Testis (tissue), 5 donors: ENCODE measurements at places on chromosomes 11 and 22. TPM values are rescaled to one million over a fixed set of nuclear protein-coding genes. Genes with fewer than 3 reads are reported as not detected.

DNA sequence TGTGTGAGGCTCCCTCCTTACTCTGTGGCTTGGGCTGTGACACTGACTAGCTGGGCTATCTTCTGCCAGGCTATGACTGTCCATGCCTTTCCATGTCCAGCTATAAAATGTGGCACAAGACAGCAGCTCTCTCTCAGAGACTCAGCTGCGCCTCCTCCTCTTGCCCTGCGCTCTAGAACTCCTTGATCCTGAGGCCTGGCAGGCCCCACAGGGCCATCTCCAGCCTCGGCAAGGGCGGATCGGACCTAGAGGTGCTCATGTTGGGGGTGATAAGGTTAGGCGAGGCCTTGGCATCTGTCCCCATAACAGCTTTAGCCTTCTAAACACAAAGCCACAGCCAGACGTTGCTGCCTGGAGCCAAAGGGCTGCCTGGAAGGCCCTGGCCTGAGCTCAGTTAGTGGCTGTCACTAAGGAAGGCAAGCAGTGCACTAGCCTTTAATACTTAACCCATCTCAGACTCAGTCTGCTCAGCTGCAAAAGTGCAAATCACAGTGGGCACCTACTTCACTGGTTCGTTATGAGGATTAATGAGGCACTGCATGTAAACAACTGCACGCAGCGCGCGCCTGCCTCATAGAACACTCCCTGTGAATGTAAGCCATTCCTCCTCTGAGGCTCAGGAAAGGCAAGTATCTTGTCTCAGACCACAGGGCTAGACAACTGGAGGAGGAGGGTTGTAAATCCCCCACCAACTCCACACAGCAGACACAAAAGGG lies 1.2 kb downstream of the GUCD1 start:
- H3K4me3 ChIP-seq = peak overlapping the region; percentile 84
- DNase-seq = peak; percentile 48
- H3K4me1 ChIP-seq = peaks cover 36% of the 10 kb centered on the region
- no peaks in the 10 kb centered on the region for H3K36me3 ChIP-seq
- no peaks in the 10 kb centered on the region for H3K27me3 ChIP-seq

DNA sequence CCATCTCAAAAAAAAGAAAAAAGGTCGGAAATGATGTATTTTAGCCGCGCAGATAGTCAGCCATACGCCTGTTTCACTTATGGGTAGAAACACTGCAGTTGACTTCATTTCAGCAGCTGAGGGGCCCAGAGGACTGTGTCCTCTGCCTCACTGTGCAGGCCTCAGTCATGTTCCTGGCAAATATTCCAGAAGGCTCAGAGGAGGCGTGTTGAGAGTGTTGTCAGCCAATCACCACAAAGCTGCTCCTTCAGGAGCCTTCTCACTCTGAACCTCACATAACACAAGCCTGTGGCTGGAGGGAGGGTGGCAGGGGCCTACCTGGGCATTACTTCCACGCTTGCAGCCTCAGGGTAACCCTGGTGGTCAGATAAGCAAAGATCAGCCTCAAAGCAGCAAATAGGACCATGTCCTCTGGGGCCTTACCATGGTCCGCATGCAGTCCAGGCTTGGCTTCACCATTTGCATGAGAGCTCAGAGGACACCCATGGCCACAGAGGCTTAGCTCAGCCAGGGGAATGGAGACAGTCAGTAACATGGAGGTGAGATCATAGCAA lies 17.3 kb upstream of the TREH start:
- H3K36me3 ChIP-seq = no peaks in the 10 kb centered on the region
- no peak overlapping the region for H3K27ac ChIP-seq
- no peaks in the 10 kb centered on the region for H3K27me3 ChIP-seq
- no peak overlapping the region for H3K4me3 ChIP-seq
- DNase-seq = no peak

DNA sequence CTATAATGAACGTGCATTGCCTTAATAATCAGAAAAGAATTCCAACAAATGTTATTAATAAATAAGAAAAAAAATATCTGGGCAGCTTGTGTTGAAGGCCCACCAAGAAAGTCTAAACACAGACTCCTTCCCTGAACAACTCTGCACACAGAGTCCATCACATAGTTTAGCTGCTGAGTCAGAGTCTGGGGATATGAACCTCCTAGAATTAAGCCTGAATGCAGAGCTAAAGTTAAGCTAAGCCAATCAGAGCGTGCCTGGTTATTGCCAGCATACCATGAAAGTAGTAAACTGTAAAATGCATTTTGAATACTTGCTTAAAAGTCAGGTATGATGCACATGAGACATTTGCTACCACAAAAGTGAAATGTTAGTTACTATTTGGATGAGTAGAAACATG lies 25.6 kb upstream of the TENM4 start:
- H3K27me3 ChIP-seq = no peaks in the 10 kb centered on the region
- DNase-seq = no peak
- no peaks in the 10 kb centered on the region for H3K36me3 ChIP-seq
- no peak overlapping the region for H3K4me3 ChIP-seq
- H3K4me1 ChIP-seq = no peaks in the 10 kb centered on the region

GRCh38 chr11:103534191-103534590 lies 425.0 kb downstream of the DYNC2H1 start:
- H3K4me1 ChIP-seq = no peaks in the 10 kb centered on the region
- no peaks in the 10 kb centered on the region for H3K36me3 ChIP-seq
- no peak overlapping the region for H3K27ac ChIP-seq

DNA sequence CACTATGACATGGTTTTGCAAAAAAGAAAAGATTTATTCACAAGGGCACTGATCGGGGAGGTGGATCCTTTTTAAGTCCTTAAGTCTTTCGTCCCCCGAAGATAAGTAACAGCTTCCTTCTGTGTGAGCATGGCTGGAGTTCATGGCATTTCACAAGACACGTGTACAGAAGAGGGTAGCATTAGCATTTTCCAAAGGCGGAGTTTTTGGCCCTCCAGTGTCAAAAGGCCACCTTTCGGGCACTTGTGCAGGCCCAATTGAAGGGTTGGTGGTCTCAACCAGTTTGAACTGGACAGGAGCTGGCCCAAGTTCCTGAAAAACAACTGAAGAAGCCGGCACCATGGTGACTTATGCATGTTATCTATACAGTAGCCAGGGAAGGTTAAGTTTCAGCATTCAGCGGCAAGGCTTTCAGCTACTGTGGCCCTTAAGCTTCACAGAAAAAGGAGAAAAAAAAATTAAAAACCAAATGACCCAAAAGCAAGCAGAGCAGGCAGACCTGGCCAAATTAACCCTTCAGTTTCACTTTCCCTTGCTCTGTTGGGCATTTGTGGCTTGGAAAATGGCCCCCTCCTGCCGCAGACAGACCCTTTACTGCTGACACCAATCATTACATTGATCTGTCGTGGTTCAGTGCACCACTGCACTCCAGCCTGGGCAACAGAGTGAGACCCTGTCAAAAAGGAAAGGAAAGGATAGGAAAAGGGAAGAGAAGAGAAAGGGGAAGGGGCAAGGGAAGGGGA lies 18.7 kb downstream of the ZNF74 start:
- H3K36me3 ChIP-seq = no peaks in the 10 kb centered on the region
- H3K27ac ChIP-seq = no peak overlapping the region
- H3K4me3 ChIP-seq = no peak overlapping the region
- no peaks in the 10 kb centered on the region for H3K4me1 ChIP-seq
- DNase-seq = no peak
- H3K27me3 ChIP-seq = no peaks in the 10 kb centered on the region

DNA sequence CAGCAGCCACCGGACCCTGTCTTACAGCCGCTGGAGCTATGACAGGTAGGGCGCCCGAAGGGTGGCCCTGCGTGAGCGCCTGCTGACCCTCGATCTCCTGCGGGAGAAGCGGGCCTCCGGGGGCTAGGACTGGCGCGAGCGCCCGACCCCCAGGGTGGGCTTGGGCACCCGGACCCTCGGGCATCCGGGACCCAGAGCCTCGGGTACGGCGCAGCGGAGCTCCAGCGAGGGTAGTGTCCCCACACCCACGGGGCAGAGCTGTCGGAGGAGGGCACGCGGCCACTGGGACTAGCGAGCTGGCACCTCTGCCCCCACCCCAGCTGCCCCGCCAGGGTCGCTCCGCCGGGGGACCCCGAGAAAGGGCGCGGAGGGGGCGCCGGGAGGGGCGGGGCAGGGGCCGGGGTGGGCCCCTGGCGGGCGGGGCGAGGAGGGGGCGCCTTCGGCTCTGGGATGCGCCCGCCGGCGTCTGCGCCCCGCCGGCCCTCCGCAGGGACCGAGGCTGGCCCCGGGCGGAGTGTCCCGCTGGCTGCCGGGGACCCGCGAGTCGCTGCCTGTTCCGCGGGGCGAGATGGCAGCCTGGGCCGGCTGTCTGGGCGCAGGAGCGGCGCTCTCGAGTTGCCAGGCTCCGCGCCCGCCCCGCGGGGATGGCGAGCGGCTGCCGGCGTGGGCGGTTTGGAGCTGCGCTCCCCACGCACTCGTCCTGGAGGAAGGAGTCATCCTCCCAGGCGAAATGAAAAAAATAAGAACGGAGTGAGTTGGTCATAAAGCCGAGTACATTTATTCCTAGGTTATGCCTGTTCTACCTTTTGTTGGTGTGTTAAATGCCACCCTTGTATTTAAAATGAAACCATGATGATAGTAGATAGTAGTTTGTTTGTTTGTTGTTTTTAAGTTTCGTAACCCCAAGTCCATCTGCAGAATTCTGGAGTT lies 32.4 kb downstream of the EIF3F start:
- no peaks in the 10 kb centered on the region for H3K36me3 ChIP-seq
- no peaks in the 10 kb centered on the region for H3K27me3 ChIP-seq
- peak overlapping the region; percentile 85 for H3K4me3 ChIP-seq
- peaks cover 8% of the 10 kb centered on the region for H3K4me1 ChIP-seq
- DNase-seq = peak; percentile 46

DNA sequence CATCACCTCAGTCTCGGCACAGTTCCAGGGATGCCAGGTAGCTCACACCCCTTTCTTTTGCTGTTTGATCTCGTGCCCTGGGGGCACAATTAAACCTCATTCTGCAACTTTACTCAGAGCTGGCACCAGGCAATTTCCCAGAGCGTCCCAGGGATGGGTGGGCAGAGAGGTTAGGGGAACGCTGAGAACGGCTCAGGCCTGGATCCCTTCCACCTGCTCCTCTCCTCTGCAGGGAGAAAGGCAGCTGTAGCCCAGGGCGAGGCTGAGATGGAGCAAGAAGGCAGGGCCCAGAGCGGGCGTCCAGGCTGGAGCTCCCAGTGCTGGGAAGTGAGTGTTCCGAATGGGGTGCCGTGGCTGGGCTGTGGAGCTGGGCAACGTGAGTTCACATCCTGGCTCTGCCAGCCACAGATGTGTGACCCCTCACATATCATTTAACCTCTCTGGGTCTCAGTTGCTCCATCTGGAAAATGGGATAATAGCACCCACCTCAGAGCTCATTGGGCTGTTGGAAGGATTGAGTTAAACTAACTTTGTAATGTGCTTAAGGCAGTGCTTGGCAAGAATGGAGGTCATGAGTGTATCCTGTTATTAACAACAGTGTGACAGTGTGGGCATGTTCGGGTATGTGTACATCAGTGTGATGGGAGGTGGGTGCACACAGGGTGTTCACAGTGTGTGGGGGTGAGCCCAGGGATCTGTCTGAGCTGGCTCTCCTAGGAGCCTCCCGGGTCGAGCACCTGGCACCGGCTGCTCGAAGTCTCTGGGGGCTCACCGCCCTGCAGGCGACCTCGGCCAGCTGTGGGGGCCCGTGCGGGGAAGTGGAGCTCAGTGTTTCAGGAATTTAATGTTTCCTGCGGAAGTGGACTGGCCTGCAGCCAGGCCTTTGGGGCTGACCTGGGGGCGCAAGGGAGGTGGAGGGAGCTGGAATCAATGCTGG lies 15.5 kb downstream of the OTUB1 start:
- H3K36me3 ChIP-seq = no peaks in the 10 kb centered on the region
- H3K27ac ChIP-seq = no peak overlapping the region
- peaks cover 19% of the 10 kb centered on the region for H3K4me1 ChIP-seq
- H3K4me3 ChIP-seq = no peak overlapping the region
- no peak for DNase-seq

- H3K4me3 ChIP-seq = no peak overlapping the region
- H3K4me1 ChIP-seq = peaks cover 15% of the 10 kb centered on the region
- H3K36me3 ChIP-seq = no peaks in the 10 kb centered on the region
Observed at GRCh38 chr11:62463121-62463542, 44.3 kb downstream of the SCGB1A1 start.

DNA sequence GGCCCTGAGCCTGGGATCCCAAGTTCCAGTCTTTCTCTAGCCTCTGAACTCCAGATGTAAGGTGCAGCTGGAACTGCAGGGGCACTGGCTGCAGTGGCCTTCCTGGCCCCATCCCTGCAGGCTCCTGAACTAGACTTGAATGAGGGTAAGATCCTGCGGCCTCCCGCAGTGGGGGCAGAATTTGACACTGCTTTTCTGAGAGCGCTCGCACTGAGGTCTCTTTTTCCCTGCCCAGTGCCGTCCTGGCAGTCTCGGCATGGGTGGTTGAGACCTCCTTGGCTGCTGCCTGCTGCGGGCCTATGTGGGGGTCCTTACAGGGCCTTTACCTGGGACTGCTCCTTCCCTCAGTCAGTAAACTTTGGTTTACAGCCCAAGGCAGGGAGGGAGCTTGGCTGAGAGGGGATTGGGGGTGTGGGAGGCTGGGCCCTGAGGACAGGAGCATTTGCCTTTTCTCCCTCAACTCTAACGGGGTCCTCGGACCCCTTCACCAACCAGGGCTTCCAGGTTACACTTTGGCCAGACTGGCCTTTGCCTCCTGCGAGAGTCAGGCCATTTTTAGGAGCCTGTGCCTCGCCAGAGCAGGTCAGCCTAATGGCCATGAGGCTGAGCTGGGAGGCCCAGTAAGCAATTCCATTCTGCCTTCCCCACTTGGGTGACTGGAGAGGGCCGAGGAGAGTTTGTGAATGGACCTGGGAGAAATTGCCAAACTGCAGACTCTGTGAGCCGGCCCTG lies 35.4 kb downstream of the FAM83F start:
- no peaks in the 10 kb centered on the region for H3K27me3 ChIP-seq
- no peaks in the 10 kb centered on the region for H3K36me3 ChIP-seq
- no peaks in the 10 kb centered on the region for H3K4me1 ChIP-seq
- no peak for DNase-seq
- no peak overlapping the region for H3K4me3 ChIP-seq
- H3K27ac ChIP-seq = no peak overlapping the region

DNA sequence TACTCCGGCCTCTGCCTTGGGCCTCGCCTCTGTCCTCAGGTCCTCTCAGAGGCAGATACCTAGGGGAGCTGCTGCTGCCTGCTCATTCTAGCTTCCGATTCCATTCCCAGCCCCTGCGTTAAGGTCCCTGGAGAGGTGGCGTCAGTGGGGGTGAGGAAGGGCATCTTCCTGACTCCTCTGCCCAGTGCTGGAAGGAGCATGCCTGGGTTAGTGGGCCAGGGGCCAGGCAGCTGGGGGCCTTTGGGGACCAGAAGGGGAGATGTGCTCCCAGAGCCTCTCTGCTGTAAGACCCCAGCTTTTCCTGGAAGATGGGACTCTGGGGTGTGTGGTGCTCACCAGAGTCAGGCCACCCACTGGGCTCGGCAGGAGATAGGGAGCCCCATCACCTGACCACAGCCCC lies 3.6 kb upstream of the MYO7A start:
- H3K27ac ChIP-seq = no peak overlapping the region
- peaks cover 21% of the 10 kb centered on the region for H3K4me1 ChIP-seq
- H3K4me3 ChIP-seq = no peak overlapping the region
- DNase-seq = no peak

- H3K27me3 ChIP-seq = no peaks in the 10 kb centered on the region
- no peak for DNase-seq
- no peak overlapping the region for H3K27ac ChIP-seq
- peaks cover 11% of the 10 kb centered on the region for H3K4me1 ChIP-seq
Observed at GRCh38 chr22:45762545-45763235, 91.1 kb downstream of the ATXN10 start.

GRCh38 chr11:36069576-36070212 lies 125.8 kb downstream of the LDLRAD3 start:
- H3K27ac ChIP-seq = no peak overlapping the region
- no peak for DNase-seq
- no peak overlapping the region for H3K4me3 ChIP-seq
- H3K27me3 ChIP-seq = no peaks in the 10 kb centered on the region
- H3K36me3 ChIP-seq = no peaks in the 10 kb centered on the region

LRRC32 gene
- 6.5 TPM for total RNA-seq

PHOX2A gene
- 1.3 TPM for total RNA-seq

DRICH1 gene
- 44.2 TPM for total RNA-seq

TSPAN32 gene
- 1.0 TPM for total RNA-seq

GUCY1A2 gene
- 4.3 TPM for total RNA-seq
